Bronchial epithelial cell (primary cell): ENCODE measurements at places on chromosomes 12 and 14. TPM values are rescaled to one million over a fixed set of nuclear protein-coding genes. Genes with fewer than 3 reads are reported as not detected.

DNA sequence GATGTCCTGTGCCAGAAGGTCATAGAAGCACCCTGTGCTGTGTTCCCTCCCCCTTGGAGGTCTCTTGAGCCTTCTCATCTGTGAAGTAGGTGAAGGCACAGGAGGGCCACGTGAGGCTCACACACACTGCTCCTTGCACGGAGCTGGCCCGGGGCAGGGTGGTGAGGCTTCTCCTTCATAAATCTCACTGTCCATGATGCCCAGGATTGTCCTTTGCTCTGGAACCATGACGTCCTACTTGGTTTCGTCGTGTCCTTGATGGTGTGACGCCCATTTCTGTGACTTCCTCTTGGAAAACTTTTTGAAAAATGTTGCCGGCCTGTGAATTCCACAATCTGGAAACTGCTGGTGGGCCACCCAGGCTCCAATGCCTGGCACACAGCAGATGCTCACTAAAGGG is 34.4 kb downstream of the SH2B3 start:
- no peak for DNase-seq

- no peak for DNase-seq
Observed at GRCh38 chr12:132834181-132834711, 5.6 kb upstream of the GOLGA3 start.

DNA sequence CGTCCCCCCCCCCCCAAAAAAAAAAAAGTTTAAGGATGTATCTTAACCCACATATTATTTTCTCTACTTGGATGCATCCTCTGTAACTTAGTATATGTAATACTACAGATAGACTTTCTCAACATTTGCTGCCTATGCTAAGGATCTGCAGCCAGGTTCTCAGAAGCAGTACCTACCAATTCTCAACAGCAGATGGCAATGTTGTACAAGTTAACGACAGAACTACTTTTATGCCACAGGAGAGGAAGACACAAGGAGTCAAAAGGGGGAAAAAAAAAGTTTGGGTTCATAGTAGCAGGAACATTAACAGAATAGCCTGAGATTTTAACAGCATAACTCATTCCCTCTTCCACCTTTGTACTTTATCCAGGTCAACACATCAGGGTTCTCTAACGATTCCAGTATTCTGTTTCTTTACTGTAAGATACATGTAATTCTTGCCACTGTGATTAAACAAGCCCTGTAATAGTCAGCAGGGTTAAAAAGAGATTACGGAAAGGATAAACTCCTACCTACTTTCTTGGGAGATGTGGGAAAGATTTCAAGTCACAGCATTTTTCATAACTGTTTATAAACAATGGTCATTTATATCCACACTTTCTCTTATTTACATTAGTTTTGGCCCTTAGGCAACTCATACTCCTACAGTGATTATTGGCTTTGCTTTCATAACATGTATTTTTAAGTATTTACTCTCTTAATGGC is 5.7 kb upstream of the NEK9 start:
- DNase-seq: peak; percentile 69

- DNase-seq: no peak
Observed at GRCh38 chr12:18935371-18935965, 194.1 kb upstream of the PLEKHA5 start.

- peak; percentile 79 for DNase-seq
Observed at GRCh38 chr14:100691395-100692056, 35.2 kb upstream of the DLK1 start.

GRCh38 chr12:66456612-66457011 is 154.3 kb downstream of the HELB start:
- DNase-seq: no peak

DNA sequence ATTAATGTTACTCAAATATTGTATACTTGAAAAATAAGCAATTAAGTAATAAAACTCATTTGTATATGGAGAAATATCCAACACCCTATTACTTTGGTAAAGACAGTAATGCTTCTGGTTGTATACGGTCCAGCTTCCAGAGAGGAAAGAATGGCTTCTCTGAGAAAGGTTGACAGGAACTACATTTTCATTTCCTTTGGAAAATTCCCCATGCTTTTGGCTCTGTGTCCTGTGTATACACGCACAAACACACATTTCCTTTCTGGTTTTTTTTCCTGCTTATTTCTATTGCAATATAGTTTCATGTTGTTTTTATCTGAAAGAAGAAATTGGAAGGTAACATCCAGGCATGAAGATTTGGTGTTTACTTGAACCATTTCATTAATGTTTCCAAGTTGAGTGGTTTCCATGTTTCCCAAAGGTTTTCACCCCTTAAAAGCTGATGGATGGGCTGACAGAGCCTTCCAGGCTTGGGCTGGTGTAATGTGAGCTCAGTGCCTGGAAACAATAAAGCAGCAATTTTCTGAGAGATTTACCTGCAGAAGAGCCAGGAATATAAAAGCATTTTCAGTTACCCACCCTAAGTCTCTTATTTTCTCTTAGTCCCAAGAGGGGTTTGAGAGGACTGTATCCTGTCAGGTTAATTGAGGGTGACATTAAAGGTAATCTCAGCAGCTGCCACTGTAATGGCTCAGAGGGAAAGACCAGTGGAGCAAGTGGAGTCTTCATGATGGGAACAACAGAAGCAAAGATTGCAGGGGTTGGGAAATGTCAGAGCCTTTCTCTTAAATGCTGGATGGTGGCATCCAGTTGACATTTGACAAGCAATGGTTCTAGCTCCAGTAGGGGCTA is 33.4 kb upstream of the TMTC1 start:
- no peak for DNase-seq

DNA sequence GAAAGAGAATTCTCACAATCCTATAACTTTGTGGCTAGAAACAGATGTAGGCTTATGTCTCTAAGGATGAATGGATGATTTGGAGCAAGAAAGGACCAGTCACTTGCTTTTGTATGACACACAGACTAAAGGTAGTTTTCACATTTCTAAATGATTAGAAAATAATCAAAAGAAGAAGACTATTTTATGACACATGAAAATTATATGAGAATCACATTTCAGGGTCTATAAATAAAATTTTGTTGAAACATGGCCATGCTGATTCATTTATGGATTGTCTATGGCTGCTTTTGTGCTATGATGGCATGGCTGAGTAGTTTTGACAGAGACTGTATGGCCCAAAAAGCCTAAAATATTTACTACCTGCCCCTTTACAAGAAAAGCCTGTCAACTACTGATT is 49.4 kb upstream of the FRMD6 start:
- no peak for DNase-seq

GRCh38 chr12:110243227-110243626 is 37.8 kb upstream of the ATP2A2 start:
- DNase-seq: no peak

DNA sequence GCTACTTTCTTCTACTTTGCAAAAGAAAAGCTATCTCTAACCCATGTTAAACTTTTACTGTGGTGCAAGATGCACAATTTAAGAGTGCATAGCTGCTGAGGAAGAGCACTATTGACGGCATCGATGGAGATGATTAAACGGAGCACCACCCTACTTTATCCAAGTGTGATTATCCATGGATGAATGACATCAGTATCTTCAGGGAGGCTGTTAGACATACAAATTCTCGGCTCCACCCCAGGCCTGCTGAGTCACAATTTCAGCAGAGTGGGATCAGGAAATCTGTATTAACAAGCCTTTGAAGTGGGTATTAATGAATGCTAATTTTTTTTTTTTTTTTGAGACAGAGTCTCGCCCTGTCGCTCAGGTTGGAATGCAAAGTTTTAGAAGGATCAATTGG is 16.2 kb downstream of the SLC2A14 start:
- peak; percentile 12 for DNase-seq

- no peak for DNase-seq
Observed at GRCh38 chr14:50750323-50750722, 80.6 kb downstream of the NIN start.

- DNase-seq: no peak
Observed at GRCh38 chr14:101073598-101073965, 170.1 kb upstream of the RTL1 start.

- DNase-seq: no peak
Observed at GRCh38 chr12:10891937-10892336, 7.9 kb upstream of the PRH1 start.

DNA sequence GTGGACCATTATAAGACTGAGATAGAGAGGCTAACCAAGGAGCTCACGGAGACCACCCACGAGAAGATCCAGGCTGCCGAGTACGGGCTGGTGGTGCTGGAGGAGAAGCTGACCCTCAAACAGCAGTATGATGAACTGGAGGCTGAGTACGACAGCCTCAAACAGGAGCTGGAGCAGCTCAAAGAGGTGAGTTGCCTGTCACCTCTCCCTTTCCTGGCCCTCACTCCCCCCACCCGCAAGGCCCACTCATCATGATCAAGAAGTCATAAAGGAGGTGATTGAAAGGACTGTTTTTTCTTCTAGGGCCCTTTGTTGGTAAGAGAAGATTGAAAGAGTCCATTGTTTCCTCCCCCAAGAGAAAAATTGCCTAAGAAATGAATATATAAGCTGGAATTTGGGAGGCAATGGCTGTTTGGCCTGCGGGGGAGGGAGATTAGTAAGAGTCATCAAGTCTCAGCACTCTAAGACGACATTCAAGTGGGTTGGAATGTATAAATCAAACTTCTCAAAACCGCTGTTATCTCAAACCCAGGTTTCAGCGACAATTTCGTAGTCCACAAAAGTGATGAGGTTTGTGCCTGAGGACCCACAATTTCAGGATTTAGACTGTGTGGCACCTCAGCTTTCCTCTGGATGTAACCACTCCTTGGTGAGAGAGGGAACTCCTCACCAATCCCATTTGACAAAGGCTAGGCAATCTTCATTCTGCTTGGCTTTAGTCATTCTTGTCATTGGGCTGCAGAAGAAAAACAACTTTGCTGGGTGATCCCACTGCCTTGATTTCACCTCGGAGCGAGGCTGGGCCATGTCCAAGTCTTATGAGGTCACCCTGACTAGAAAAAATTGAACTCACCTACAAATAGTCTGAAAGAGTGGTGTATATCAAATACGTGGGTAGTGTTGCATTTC is 966 bp downstream of the BICD1 start:
- DNase-seq: peak; percentile 82

TSHR gene
- not detected in 2 replicates for total RNA-seq

CLEC12A gene
- not detected in 2 replicates for total RNA-seq

RFX4 gene
- not detected in 2 replicates for total RNA-seq

PMEL gene
- total RNA-seq: 1.8 and 2.6 TPM in 2 replicates

SMCO2 gene
- 1.7 and 1.8 TPM in 2 replicates for total RNA-seq

KRT3 gene
- under 0.01 and 0.13 TPM in 2 replicates for total RNA-seq

TC2N gene
- 46.1 and 48.1 TPM in 2 replicates for total RNA-seq

MYH7 gene
- not detected in 2 replicates for total RNA-seq
